ENCODE measurements at places on chromosomes 16 and 17.

- no peak for DNase-seq
Observed at GRCh38 chr16:81505011-81505661, 60.5 kb downstream of the CMIP start.

GRCh38 chr16:85422632-85423550 is 190.2 kb upstream of the GSE1 start:
- peak; percentile 79 for DNase-seq

DNA sequence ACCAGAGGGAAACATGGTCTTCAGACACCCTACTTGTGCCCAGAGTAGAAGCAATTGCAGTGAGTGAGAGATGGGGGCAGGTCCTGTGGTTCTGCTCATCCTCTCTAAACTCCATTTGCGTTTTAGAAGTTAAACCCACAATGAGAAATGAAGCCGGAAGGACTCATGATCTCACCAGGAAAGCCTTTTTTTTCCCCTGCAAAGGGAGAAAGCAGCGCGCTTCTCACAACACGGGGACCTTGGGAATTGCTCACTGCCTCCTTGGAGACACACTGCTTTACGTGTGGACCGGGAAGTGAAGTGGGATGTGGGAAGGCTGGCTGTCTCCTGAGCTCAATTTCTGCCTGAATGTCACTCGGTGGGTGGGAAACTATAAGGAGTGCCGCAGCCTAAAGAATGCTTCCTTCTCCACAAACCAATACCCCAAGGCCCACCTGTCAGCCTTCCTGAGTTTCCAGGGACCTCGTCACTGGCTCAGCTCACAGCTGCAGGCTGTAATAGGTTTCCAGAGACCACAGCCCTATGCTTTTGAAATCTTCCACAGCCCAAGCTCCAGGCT is 365.4 kb downstream of the XYLT1 start:
- no peak for DNase-seq

DNA sequence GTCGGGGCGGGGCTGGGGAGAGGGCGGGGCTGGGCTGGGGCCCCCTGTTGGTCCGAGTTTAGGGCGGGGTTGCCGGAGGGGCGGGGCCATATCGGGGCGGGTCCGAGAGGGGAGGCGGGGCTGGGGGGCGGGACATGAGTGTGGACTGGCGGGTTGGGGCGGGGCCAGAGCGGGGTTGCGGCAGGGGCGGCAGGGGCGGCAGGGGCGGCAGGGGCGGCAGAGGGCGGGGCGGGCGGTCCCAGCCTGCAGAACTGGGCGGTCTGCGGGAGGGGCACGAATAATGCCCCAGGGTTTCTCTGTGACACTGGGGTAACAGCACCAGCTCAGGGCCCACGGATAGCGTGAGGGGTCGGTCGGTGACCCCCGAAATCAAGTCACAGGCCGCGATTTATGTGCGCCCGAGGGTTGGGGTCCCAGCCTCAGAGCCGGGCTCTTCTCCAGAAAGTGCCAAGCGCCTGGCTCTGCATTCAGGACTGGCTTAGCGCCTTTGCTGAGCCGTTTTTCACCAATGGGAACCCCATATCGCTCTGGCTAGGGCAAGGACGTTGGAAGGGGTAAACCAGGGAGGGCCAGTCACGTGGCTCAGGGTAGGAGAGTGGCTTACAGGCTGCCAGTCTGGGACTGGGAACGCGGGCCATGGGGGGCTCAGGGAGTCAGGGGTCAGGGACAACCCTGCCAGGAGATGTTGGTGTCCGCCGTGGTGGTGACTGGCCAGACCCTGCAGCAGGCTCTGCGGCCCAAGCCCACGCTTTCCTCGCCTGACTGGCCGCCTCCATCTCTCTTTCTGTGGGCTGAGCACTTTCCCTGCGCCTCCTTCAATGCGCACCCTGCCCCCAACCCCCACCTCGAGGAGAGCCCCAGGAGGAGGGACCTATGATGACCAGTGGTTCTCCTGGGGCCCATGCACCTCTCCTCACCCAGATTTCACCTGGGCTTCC is 1.2 kb upstream of the METTL26 start:
- DNase-seq = peak; percentile 55

DNA sequence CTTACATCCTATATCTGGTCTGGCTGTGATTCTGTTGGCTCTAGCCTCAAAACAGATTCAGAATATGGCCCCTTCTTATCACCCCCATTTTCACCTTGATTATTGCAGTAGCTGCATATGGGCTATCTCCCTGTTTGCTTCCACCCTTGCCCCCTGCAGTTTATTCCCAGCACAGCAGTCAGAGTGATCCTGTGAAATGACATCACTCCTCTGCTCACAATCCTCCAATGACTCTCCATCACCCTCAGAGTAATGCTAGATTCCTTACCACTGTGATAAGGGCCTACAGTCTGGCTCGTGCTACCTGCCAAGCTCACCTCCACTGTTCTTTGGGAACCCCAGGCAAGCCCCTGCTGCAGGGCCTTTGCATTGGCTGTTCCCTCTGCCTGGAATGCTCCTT is 92.5 kb downstream of the ASIC2 start:
- no peak for DNase-seq

- no peak for DNase-seq
Observed at GRCh38 chr17:58253082-58253481, 14.7 kb downstream of the LPO start.

- DNase-seq = peak; percentile 30
Observed at GRCh38 chr17:18314059-18314730, 599 bp downstream of the TOP3A start.

DNA sequence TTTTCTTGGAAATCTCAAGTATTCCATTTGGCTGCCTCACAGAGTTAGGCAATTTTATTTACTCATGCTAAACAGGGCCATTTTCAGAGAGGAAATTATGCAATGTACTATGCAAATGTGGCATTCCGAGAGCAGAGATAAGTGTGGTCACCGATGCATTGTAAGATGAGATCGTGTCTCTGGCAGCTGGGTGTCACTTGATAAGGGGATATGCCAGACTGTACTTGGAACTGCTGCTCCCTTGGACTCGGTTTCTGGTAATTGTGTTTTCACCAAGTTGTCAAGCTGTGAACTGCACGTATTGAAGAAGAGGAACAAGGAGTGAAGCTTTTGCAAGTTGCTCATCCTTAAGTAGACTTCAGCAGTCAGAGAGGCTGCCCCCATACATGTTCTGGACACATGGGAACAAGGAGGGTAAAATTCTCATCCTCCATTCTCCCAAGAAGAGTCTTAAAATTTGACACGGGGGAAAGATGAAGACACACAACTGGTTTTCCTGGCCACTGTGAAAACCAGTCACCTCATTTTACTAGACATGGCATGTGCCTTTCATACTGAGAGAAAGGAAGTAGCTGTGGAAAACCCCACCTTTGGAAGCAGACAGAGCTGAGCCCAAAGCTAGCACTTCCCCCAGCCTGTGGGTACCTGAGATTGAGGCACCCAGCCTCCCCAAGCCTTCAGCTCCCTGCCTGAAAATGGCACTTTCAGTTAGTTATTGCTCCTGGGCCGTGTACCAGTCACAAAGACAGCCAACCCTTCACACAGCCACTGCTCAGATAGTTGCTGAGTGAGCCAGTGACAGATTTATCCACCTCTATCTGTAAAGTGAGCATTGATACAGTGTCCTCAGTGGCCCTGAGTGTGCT is 150.7 kb downstream of the SOCS1 start:
- peak; percentile 19 for DNase-seq

GRCh38 chr17:14355556-14355955 is 54.7 kb downstream of the HS3ST3B1 start:
- DNase-seq = no peak

DNA sequence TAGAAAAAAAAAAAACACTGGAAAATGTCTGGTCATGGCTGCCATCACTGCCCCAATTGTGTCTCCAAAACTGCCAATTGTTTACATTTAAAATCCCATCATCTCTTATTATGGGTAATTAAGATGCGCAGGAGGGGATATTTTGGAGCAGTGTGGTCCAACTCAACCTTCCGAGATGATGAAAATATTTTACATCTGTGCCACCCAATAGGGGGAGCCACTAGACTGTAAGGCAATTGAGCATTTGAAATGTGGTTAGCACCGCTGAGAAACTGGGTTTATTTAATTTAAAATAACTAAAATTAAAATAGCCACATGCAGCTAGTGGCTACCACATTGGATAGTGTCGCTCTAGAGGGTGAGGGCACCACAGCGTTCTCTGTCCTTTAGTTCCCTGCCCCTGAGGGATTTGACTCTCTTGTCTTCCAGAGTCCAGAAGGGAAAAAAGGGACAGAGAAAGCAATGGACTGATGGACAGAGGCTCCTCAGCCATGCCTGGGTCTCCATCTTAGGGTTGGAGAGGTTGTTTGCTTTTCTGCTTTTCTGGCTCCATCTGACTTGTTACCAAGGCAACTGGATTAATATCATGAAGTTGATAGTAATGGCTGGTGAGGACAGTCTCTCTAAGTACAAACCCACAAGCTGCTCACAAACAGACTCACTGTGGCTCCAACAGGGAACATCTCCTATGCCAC is 3.5 kb downstream of the MPO start:
- DNase-seq = peak; percentile 8

DNA sequence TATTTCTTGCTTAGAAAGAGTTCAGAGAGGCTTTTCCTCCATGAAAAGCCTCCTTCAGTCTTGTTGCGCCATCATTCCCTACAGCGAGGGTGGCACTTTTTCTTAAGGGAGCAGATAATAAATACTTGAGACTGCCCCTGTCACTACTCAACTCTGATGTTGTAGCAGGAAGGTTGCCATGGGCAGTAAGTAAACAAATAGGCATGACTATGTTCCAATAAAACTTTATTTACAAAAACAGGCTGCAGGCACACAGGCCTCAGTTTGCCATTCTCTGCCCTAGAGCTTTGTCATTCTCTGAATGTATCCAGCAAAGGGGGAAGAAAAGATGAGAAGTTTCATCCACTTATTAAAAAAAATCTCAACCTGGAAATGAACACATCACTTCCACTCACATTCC is 60.4 kb downstream of the MYOCD start:
- DNase-seq = no peak

GRCh38 chr17:33287096-33287725 is 5.9 kb downstream of the ASIC2 start:
- no peak for DNase-seq

GRCh38 chr16:54201200-54201599 is 85.4 kb downstream of the IRX3 start:
- no peak for DNase-seq

DNA sequence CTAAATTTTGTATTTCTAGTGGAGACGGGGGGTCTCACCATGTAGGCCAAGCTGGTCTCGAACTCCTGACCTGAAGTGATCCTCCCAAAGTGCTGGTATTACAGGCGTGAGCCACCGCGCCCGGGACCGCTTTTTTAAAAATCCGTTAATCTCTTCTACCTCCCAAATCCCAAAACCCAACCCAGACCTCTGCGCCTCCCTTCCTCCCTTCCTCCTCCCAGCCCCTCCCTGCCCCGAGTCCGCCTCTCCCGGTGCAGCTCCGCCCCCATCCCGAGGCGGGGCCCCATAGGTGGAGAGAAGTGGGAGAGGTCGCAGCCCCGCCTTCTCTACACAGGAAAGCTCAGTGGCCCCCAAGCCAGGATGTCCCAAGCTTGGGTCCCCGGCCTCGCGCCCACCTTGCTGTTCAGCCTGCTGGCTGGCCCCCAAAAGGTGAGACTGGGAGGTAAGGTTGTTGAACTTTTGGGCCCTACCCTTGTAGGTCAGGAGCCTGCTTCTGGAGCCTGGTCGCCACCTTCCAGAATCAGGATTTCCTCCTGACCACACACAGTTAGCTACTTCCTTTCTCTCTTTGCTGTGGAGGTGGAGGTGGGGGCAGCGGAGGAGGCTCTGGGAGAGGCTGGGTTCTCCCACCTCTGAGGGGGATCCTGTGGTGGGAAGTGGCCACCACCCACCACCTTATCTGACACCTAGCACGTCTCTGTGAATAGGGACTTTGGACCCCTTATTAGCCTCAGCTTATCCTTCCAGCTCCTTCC is at the start of gene TMEM92:
TMEM92 (plus strand) TSS at position 325 of the 755 bp plus-strand sequence; CDS start at position 361, 36 bp downstream.
- peak; percentile 25 for DNase-seq

DNA sequence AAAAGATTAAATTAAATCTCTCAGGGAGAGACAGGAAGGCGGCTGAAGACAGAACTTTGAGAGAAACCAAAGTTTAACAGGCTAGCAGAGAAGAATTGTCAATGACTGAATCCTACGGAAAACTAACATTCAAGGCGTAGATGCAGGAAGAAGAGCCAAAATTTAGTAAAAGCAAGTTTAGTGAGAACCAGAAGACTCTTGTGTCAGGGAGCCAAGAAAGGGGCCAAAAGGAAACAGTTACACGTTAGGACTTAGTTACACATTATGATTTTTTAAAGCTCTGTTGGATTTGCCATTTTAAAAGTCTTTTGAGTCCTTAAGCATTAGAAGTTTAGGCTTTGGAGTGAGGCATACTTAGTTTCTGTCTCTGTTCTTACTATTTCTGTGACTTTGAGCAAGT is 164.6 kb downstream of the CHD9 start:
- DNase-seq = no peak

DNA sequence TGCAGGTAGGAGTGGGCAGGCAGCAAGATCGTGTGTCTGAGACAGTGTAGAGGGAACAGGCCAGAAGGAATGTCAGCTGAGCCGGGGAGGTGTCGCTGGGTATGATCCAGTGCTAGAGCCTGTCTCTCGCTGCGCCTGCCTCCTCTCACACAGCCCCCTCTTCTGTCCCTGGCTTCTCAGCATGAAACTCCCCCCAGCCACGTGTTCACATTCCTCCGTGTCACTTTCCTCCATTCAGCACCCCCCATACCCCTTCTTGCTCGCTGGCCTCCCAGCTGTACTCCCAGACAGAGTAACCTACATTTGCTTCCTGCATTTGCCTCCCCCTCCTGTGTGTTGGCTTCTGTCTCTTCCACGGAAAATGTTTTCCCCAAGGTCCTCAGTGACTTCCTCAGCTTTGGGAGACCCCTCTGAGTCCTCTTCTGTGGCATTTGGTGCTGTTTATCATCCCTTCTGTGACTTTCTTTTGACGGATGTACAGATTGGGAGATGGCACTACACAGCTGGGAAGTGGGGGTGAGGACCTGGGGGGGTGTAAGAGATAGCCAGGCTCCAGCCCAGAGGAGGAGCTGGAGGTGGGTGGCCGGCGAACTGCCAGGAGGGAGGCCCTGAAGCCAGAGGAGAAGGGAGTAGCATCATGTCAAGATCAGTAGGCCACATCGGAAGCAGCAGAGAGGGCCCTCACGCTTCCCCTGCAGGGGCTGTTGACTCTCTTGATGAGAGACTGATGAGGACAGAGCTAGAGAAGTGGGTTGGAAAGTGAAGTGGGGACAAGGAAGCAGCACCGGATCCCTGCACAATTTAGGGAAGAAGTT is 19.2 kb downstream of the SGF29 start:
- DNase-seq = no peak

- DNase-seq = no peak
Observed at GRCh38 chr17:30913955-30914354, 7.8 kb upstream of the ADAP2 start.

DNA sequence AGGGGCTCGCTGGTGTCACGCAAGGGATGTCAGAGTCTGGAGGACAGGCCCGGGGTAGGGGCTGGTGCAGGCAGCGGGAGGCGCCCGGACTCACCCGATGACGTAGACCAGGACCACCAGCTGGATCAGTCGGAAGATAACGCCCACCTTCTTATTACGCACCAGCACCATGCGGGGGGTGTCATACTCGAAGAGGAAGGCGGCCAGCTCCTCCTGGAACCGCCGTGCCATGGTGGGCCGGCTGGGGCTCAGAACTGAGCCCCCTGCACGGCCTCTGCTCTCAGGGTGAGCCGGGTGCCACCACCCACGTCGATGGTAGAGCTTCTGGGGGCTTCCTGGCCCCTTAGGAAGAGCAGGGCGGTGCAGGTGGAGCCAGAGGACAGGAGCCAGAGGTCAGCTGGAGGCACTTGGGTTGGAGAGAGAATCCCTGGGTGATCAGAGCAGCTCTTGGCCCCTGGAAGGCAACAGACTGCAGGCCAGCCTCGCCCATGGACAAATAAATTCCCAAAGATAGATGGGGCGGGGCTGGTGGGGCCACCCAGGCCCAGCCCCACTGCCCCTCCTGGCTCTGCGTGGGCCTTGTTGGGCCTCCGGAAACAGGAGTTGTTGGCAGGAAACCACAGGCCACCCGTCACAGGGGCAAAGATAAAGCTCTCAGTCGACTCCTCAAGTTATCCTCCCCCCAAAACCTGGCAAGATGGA is at the start of gene P2RX1:
P2RX1 (minus strand) TSS at position 471 of the 702 bp plus-strand sequence; CDS start at position 231, 240 bp downstream.
- no peak for DNase-seq
